ENCODE measurements at places on chromosomes 1 and 21. TPM values are rescaled to one million over a fixed set of nuclear protein-coding genes. Genes with fewer than 3 reads are reported as not detected.
A peak's percentile ranks its signal among the peaks of the same experiment; 100 is the strongest.

DNA sequence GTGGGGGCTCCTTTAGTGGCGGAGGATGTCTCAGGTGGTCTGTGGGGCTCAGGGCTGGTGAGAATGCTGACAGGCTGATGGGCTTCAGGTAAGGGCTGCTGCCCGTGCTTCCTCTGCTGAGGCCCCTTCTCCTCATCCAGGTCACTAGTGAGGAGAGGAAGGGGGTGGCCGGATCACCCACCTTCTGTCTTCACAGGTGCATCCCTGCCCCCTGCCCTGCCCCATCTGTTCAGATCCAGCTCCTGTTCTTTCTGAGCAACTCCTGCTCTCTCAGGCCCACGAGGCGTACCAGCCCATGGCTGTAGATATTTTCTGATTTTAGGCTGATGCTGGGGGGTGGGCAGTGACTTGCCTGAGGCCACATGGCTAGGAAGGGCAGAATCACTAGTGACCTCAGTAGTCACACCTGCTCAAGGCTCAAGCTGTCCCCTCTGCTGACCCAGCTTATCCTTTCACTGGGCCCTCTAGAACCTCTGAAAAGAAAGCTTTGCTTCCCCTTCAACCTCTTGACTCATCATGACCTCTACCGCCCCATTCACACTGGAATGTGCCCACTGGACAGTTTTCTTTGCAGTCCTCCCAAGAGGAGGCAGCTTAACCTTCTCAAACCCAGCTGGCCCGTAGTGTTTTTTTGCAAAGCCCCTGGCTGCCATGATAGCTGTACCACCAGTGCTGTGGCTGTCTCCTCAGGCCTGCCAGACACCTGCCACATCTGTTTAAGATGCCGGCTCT is 14.8 kb downstream of the DCST2 start:
- no peak for DNase-seq

FLG2 gene
- not detected for total RNA-seq

DNA sequence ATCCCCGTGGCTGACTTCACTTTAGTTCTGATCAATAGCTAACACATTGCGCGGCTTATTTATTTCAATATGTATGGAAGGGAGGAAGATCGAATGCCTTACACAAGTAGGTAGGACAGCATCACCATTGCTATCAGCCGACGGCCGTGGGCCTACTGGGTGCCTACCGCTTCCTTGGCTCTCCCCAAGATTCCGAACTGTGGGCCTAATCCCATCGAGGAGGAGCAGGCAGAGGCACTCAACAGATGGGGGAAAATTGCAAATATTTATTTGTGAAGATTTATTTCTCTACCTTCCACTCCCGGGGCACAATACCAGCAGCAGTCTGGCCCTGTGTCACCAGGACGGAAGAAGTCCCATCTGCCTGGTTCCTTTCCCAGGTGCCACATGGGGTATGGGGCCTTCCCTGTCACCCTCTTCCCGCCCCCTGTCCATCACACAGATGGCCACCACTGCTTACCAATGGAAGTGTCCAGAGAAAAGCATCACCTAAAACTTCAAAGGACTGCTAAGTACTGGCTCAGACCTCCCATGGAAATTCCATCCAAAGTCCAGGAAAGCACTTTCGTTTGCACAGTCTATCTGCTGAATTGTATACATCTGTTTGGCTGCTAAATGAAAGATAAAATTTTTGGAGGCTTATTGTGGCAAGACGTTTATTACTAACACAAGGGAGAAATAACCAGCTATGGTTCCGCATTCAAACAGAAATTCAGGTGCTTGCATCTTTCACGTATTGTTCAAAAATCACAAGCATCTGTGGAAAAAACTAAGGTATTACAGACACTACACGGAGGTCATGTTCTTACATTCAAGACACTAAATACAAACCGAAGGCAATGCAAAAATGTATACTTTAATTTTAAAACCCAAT is 11.8 kb downstream of the AGT start:
- DNase-seq, result no peak

GART gene
- total RNA-seq, result 48.8 TPM

GRCh38 chr21:34367320-34367935 is 3.6 kb downstream of the KCNE2 start:
- DNase-seq, result no peak

GRCh38 chr1:151143986-151144385 is 2.4 kb downstream of the SEMA6C start:
- no peak for DNase-seq

DNA sequence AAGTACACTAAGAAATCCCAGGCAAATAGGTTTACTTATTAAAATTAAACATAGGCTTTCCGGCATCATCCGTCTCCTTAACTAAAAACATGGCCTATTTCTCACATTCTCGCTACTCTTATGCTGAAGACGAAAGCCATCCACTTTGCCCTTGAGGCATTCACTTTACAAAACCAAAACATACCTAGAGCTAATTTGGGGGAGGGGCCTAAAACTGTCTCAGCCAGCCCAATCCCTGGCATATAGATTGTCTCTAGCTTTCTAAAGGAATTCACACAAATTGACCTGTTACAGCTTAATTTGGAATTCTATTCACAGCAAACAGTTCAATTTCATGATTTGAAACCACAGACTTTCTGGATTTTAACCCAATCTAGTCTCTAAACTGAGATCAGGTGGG is 34.8 kb downstream of the SLC35D1 start:
- no peak for DNase-seq

- DNase-seq, result no peak
These were observed 20.4 kb downstream of the C21orf91 start for GRCh38 chr21:17798796-17799195.

CHI3L1 gene
- 6.1 TPM for total RNA-seq

- no peak for DNase-seq
These were observed 56.6 kb downstream of the ATP1B1 start for GRCh38 chr1:169163059-169163458.

- no peak for DNase-seq
These were observed 207.4 kb downstream of the GABPA start for GRCh38 chr21:25942135-25942534.

DNA sequence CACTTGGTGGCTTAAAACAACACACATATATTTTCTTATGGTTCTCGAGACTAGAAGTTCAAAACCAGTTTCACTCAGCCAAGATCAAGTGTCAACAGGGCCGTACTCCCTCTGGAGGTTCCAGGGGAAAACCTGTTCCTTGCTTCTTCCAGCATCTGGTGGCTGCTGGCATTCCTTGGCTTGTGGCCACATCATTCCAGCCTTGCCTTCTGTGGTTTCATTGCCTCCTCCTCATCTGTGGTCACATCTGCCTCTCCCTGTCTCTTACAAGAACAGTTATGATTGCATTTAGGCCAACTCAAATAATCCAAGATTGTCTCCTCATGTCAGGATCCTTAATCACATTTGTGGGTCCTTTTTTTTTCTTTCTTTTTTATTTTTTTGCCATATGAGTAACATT is 240.7 kb upstream of the HOOK1 start:
- DNase-seq, result no peak

GRCh38 chr1:67874501-67875111 is 41.3 kb upstream of the GNG12 start:
- no peak for DNase-seq

- DNase-seq, result no peak
These were observed 37.2 kb downstream of the ZFYVE9 start for GRCh38 chr1:52179073-52179472.

DNA sequence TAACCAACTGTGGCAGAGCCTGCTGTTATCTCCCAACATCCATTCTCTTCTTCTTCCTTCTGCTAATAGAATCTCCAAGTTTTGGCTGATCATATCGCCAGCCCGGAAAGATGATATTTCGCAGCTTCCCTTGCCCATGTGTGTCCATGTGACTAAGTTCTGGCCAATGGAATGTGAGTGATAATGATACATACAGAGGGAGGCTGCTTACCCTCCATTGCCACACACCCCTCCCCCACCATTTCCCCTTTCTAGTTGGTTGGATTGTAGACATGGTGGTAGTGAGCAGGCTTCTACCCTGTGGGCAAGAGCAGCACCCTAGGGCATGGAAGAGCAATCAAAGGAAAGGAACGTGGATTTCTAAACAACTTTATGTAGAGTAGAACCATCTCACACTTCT is 48.8 kb downstream of the SLC9C2 start:
- no peak for DNase-seq

GRCh38 chr1:27649306-27649635 is 14.3 kb upstream of the FGR start:
- no peak for DNase-seq

MFAP2 gene
- 9.6 TPM for total RNA-seq

GRCh38 chr1:30879940-30880677 is 28.4 kb downstream of the SDC3 start:
- DNase-seq, result peak; percentile 15

GRCh38 chr1:227225715-227226346 is 92.5 kb downstream of the CDC42BPA start:
- DNase-seq, result no peak

DNA sequence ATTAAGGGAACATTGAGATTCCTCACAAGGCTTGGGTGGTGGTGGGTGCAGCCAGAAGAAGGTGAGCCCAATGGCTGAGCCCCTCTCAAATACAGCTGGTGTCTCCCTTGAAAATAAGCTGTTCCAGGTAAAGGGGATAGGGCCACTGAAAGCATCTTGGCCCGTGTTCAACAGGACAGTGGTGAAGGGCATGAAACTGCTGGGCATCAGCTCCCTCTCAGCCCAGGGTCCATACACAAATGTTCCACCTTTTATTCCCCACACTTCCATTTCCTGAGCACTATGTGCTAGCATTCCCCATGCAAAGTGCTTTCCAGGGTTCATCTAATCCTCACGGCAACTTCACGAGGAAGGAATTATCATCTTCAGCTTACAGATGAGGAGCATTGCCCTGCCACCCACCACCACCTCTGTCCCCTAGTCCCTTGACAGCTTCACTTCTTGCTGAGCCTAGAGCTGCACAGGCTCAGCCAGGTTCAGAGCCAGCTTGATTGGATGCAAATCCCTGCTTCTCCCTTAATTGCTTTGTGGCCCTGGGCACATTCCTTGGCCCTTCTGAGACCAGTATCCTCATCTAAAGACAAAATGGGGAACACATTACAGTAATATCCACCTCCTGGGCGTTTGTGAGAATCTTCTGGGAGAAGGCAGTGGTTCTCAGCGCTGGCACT is 9.6 kb downstream of the TAGLN2 start:
- DNase-seq, result peak; percentile 17

DNA sequence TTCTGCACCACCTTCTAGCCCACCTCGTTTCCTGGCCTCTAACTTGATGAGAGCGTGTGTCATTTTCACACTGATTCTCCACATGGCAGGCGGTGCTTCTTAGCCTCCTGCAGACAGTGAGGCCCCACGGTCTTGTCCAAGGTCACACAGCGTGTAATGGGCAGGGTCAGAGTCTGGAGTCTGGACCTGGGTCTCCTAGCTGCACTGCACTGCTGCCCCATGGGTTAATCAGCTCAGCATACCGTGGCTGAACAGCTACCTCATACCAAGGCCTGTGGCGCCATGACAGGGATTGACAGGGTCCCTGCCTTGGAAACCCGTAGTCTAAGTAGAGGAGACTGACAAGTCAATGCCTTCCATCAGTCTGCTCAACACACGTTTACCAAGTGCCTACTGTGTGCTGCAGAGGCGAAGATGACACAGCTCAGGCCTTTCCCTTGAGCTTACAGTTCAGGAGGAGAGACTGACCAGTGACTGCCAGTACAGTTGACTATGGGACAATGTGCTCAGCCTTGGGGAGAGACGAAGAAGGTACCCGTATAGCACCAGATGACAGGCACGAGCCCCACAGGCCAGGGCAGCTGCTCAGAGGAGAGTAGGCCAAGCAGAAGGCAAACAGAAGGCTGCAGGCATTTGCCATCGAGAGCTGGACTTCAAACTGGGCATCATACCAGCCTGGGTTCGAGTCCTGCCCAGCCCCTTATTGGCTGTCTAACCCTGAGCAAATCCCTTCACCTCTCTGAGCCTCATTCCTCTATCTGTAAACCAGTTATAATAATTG is 5.5 kb downstream of the PCSK9 start:
- no peak for DNase-seq

DNA sequence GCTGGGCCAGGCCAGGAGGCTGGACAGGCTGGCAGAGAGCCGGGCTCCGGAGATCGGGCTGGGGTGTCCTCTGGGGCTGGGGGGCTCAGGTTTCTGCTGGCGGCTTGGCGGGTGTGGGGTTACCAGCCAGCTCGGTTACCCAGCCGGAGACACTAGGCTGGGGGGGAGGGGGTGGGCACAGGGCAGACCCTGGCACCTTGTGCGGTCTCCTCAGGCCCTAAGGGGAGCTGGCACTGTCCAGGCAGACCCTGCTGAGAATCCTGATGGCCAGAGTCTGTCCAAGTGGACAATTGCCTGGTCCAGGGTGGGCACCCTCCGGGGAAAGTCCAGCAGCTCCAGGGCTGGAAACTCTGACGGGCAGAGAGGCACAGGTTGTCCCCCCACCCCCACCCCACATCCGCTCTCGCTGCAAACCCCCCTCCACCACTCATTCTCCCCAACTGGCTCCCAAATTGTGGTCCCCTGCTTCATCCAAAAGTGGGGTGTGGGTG is 6.7 kb downstream of the ZBTB7B start:
- no peak for DNase-seq

- no peak for DNase-seq
These were observed 30.7 kb upstream of the IFNAR2 start for GRCh38 chr21:33199100-33199464.

GRCh38 chr1:151908228-151908691 is 1.1 kb downstream of the THEM4 start:
- DNase-seq, result no peak

DNA sequence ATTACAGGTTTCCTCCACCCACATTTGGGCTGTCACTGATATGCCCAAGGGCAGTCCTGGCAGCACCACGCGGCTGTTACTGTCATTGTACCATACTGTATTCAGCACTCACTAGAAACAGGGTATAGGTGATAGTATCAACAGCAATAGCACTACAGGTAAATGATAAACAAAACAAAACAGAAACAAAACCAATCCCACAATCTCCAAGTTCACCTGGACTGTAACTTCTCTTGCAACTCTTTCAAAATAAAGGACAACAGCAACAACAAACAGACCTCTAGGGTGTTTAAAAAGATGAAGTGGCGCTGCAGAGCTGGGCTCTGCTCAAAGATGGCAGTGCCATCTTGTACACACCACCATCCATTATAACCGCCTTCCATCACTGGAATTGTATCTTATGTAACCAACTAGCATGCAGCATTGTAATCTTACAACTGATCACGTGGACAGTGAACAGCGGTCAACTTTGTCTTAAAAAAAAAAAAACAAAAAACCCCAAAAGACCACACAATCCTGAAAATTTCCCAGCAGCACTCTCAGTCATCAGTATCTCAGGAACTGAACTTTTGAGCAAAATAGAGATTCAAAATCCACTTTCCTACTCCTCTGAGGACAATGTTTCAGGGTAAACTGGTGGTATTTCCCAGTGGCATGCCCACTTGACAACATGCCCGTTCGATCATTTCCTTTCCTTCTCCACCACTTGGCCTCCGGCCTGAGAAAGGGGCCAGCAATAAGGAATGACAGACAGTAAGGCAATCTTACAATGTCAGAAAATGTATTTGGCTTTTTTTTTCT is 3.8 kb downstream of the IRF2BP2 start:
- DNase-seq, result peak; percentile 54

All from left cardiac atrium (tissue), 4 donors.